ENCODE measurements at places on chromosomes 6 and 20. TPM values are rescaled to one million over a fixed set of nuclear protein-coding genes. Genes with fewer than 3 reads are reported as not detected.

The VIP gene
- not detected for total RNA-seq

The SEC23B gene
- total RNA-seq: 39.4 TPM

The RNF182 gene
- total RNA-seq: not detected

The WFDC10B gene
- total RNA-seq: not detected

The EPHA7 gene
- total RNA-seq: not detected

DNA sequence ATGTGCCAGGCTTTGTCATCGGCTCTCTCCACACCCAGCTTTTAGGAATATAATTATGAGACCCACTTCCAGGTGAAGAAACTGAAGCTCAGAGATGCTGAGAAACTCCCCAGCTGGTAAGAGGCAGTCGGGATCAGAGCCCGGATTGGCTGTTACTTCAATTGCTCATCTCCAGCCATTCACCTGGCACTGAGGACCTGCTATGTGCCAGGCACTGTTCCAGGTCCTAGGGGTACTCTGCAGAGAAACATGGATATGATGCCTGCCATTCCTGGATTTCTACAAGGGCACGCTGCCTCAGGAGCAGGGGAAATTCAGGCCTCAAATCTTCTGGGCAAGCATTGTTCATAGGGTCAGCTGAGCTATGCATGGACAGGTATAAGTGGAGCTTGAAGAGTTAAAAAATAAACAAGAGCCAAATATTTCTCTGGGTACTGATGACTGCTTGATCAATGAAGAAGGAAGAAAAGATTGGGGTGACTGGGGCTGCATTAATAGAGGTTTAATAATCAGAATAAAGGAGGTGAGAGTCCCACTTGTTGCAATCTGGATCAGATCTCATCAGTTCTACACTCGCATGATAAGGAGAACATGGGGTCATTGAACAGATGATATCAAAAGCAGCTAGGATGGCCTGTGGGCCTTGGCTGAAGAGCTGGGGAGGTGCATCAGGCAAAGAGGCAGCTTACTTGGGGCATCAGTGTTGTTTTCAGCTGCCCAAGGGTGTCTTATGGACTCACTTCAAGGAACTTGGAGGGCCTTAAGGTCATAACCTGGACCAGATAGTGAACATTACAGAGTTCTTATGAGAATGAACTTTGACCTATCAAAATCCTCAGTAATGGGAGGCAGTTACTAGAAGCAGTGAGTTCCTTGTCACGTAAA, 80.9 kb upstream of the TOX2 start:
- no peak for DNase-seq
- H3K4me3 ChIP-seq: no peak overlapping the region
- H3K36me3 ChIP-seq: no peaks in the 10 kb centered on the region
- no peak overlapping the region for H3K27ac ChIP-seq
- no peaks in the 10 kb centered on the region for H3K27me3 ChIP-seq

- H3K27ac ChIP-seq: no peak overlapping the region
- no peak for DNase-seq
- H3K4me1 ChIP-seq: no peaks in the 10 kb centered on the region
- H3K27me3 ChIP-seq: no peaks in the 10 kb centered on the region
- H3K4me3 ChIP-seq: no peak overlapping the region
Observed at GRCh38 chr6:167244064-167244960, 46.8 kb upstream of the UNC93A start.

- DNase-seq: no peak
- H3K4me3 ChIP-seq: no peak overlapping the region
- peaks cover 47% of the 10 kb centered on the region for H3K4me1 ChIP-seq
Observed at GRCh38 chr6:36999751-37000125, 5.7 kb upstream of the FGD2 start.

DNA sequence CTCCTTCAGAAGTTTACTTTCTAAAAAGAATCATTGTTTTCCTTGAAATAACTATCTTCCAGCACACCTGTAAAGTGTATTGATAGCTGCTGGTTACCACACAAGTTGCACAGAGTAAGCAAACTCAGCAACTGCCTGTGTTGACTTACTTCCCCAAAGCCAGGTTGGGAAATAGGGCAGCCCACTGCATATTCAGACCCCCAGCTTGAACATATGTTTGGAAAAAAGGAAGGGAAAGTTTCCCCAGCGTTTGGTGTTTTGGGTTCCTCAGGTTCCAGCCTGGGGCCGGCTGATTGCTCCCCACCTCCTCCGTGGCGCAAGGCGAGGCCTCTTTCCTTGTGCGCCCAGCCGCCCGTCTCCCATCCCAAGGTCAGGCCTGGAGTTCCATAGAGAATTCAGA, 70.1 kb upstream of the QKI start:
- no peaks in the 10 kb centered on the region for H3K4me1 ChIP-seq
- no peak overlapping the region for H3K27ac ChIP-seq
- DNase-seq: no peak
- H3K4me3 ChIP-seq: no peak overlapping the region
- H3K36me3 ChIP-seq: no peaks in the 10 kb centered on the region

Measured in B cell (primary cell).